ENCODE measurements at places on chromosomes 7 and 10. TPM values are rescaled to one million over a fixed set of nuclear protein-coding genes. Genes with fewer than 3 reads are reported as not detected.

The ZNF32 gene
- 51.1 TPM for total RNA-seq

The MRPL43 gene
- 85.4 TPM for total RNA-seq

GRCh38 chr10:92242910-92243671, 47.8 kb downstream of the CPEB3 start:
- DNase-seq, result no peak

The GOLGA7B gene
- 2.5 TPM for total RNA-seq

The LRRD1 gene
- 0.49 TPM for total RNA-seq

- DNase-seq, result no peak
Observed at GRCh38 chr7:100914879-100915447, 19.3 kb upstream of the ACHE start.

The PLPP4 gene
- 2.5 TPM for total RNA-seq

- DNase-seq, result peak; percentile 79
Observed at GRCh38 chr10:69631566-69631965, 1.5 kb downstream of the FAM241B start.

DNA sequence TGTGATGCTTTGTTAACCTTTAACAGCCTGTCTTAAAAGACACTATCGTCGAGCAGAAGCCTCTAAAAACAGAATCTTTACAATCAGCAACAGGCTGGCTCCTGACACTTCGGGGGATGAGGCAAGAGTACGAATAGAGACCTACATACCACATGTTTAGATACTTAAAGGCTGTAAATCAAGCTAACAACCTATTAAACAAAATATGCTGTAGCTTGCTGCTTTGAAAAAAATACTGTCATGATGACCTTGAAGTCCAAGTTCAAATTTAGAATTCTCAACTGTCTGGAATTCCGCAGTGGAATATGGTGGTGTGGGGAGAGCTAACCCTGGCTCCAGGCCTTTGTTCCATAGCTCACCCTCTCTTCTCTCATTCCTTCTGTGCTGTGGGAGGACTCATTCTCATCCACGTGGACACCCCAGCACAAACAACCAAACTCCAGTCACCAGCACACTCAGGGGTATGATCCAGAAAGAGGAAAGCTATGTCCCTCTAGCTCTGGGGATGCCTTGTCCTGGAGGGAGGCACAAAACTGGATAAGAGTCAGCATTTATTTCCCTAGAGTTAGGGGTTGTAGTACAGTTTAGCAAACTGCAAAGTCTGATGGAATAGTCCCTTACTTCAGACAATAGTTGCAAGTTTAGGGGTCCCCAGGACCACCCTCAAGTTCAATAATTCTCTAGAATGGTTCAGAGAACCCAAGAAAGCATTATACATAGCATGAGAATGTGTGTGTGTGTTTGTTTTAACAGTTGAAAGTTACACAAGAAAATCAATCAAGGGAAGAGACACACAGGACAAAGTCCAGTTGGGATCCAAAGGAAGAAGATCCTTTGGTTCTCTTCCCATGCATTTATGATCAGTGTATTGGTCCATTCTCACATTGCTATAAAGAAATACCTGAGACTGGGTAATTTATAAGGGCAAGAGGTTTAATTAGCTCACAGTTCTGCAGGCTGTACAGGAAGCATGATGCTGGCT, 196.1 kb upstream of the SVIL start:
- DNase-seq, result no peak

The SPDYE8 gene
- not detected for total RNA-seq

The ZPBP gene
- total RNA-seq, result not detected

GRCh38 chr7:22651036-22651435, 76.0 kb upstream of the IL6 start:
- no peak for DNase-seq

GRCh38 chr10:33453081-33454025, 118.9 kb upstream of the NRP1 start:
- no peak for DNase-seq

- DNase-seq, result no peak
Observed at GRCh38 chr7:10767771-10768170, 205.9 kb upstream of the PHF14 start.

The C10orf67 gene
- total RNA-seq, result not detected

Measured in vagina (tissue), 2 donors.